ENCODE measurements at places on chromosomes 6 and 20. TPM values are rescaled to one million over a fixed set of nuclear protein-coding genes. Genes with fewer than 3 reads are reported as not detected.

GRCh38 chr6:158244373-158244772, 67.9 kb upstream of the TULP4 start:
- DNase-seq = no peak

DNA sequence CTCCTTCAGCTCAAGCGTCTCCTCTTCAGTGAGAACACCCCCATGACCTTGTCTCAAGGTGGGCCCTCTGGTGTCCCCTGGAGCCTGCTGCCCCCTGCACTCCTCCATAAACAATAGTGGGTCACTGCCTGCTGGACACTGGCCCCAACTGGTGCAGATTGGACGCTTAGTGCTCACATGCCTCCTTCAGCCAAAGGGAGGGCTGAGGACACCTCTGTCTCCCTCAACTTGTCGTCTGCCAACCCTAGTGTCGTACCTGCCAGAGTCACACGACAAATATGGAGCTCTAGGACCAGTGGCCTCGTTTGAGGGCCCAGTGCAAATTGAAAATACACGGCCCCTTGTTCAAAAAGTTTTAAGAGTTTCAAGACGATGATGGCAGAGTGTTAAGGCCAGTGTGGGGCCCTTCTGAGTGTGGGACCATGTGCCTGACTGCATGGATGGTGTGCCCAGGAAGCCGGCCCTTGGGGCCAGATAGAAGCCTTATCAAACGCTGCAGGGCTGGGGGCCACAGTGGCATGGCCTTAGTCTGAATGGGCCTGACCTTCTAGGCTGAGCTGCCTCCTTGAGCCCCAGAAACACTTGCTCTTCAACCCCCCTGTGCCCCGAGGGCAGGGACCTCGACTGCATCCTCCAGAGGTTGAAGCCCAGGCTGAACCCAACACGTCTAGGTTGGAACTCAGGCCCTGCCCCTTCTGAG, 20.1 kb downstream of the APCDD1L start:
- no peak for DNase-seq

DNA sequence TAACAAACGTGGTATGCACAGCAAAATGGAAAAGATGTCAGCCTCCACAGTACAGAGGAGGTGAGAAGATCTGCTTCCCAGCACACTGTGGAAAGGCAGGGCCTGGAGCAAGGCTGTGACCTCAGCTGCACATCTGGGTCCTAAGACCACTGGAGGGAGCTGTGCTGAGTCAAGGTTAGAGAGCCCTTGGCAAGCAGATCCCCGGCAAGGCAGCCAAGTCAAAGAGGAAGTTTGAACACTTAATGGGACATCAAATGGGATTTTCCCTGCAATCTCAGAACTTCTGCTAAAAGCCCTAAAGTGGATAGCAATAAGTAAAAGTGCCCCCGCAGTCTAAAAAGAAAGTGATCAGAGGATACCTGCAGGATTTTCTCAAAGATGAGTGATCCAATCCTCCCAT, 39.5 kb downstream of the UNC5CL start:
- peak; percentile 70 for DNase-seq

PLCB1 gene
- 11.2 TPM for polyA plus RNA-seq

RRBP1 gene
- 103 TPM for polyA plus RNA-seq
